ENCODE measurements at places on chromosomes 6 and 20. TPM values are rescaled to one million over a fixed set of nuclear protein-coding genes. Genes with fewer than 3 reads are reported as not detected.

Gene TGM2
- 28.6 TPM for total RNA-seq

Gene CFAP61
- total RNA-seq = 0.52 TPM

Gene SRSF12
- 3.9 TPM for total RNA-seq

- H3K4me1 ChIP-seq = peaks cover under 1% of the 10 kb centered on the region
- no peak overlapping the region for H3K27ac ChIP-seq
- H3K27me3 ChIP-seq = peaks cover 35% of the 10 kb centered on the region
- DNase-seq = no peak
- H3K4me3 ChIP-seq = no peak overlapping the region
Measured at GRCh38 chr20:22366631-22367030, 217.7 kb downstream of the FOXA2 start.

Gene RAB32
- total RNA-seq = 19.1 TPM
